ENCODE measurements at places on chromosomes 13 and 19.

- ATAC-seq: peak; percentile 69
Measured at GRCh38 chr13:43136920-43137575, 113.7 kb downstream of the DNAJC15 start.

DNA sequence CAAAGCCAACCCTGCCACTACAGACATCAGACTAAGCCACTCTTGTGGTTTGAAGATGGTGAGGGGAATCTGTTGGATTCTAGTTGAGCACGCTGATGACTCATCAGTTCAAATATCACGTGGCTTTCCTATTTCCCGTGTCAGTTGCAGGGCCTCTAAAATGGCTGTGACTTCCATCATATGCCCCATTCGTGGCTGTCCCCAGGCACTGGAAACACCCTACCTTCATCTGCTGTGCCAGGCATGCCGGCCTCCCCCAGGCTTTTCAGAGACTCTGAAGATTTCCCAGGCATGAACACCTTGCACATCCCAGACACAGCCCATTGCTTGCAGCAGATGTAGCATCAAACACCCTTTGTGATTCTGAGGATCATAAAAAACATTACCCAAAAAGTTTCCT is 659.9 kb downstream of the UQCRFS1 start:
- ATAC-seq: no peak

DNA sequence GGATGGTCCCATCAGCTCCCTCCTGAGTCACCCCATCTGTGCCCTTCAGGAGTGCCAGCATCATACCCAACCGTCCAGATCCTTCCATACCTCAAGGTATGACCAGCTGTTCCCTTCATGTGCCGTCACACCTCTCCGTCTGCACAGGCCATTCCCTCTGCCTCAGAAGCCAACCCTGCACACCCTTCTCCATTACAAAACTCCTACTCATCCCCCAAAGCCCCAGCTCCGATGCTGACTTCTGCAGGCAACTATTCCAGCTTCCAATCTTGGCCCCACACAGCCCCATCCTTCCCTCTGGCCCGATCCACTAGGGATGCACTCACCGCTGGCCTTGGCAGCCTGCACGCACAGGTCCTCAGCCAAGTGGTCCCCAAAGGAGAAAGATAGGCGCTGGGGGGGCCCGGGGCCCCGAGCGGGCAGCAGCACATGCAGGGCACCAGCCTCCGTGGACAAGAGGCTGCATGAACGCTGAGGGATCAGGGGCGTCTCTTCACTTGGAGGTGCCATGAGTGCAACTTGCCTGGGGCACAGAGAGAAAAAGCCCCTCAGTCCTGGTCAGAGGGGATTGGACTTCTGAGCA is 3.8 kb downstream of the JAK3 start:
- no peak for ATAC-seq

DNA sequence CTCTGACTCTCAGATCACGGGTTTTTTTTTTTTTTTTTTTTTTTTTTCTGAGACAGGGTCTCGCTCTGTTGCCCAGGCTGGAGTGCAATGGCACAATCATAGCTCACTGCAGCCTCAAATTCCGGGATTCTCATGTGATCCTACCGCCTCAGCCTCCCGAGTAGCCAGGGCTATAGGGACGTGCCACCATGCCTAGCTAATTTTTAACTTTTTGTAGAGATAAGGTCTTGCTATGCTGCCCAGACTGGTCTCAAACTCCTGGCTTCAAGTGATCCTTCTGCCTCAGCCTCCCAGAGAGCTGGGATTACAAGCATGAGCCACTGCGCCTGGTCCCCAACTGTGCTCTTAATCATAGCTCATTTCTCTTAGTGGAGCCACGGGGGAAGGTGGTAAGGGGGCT is 4.6 kb upstream of the GRAMD1A start:
- ATAC-seq: no peak

- no peak for ATAC-seq
Measured at GRCh38 chr13:113785051-113786010, 26.3 kb downstream of the TMEM255B start.

- peak; percentile 4 for ATAC-seq
Measured at GRCh38 chr19:2578391-2578890, 102.5 kb downstream of the GADD45B start.

GRCh38 chr19:50147462-50148423 is 15.3 kb downstream of the IZUMO2 start:
- ATAC-seq: peak; percentile 94

GRCh38 chr13:58882516-58882915 is 1251.0 kb downstream of the PCDH17 start:
- ATAC-seq: no peak

DNA sequence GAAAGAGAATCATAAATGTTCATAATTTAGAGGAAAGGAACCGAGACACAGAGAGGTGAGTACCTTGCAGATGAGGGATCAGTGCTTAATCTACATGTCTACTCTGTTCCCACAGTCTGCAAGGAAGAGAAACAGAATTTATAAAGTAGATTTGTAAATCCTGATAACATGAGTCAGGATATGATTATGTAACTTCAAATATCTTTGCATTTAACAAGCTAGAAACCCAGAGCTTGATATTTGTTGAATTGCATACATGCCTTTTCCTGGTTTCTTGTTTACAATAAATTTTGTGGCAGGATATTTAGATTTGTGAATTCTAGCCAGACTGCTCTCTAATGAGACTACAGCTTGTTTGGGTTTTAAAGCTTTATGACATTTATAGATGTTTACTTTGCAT is 219.2 kb downstream of the ENOX1 start:
- ATAC-seq: peak; percentile 81

- ATAC-seq: no peak
Measured at GRCh38 chr19:1291761-1292418, 6.2 kb downstream of the EFNA2 start.

- no peak for ATAC-seq
Measured at GRCh38 chr19:53112286-53112685, 9.1 kb upstream of the ZNF160 start.

GRCh38 chr19:39045506-39045905 is 13.2 kb upstream of the FBXO27 start:
- no peak for ATAC-seq

DNA sequence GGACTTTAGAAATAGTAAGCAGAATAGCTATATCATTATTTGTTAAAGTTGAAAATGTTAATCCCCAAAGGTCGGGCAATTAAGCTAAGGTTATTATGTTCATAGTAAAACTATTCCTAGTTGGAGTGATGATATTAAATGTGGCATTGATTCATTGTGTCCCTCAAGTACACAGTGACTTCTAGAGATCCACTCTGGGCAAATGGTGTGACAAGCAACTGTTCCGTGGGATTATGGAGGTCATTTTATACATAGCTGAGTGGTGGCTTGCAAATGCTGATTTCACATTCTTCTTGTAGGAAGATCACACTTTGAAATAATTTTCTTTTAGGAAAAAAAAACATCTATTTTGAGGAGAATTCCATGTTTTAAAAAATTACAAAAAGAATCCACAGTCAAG is 317.8 kb downstream of the ATP8A2 start:
- no peak for ATAC-seq

GRCh38 chr13:42038661-42039456 is 9.6 kb upstream of the DGKH start:
- no peak for ATAC-seq

DNA sequence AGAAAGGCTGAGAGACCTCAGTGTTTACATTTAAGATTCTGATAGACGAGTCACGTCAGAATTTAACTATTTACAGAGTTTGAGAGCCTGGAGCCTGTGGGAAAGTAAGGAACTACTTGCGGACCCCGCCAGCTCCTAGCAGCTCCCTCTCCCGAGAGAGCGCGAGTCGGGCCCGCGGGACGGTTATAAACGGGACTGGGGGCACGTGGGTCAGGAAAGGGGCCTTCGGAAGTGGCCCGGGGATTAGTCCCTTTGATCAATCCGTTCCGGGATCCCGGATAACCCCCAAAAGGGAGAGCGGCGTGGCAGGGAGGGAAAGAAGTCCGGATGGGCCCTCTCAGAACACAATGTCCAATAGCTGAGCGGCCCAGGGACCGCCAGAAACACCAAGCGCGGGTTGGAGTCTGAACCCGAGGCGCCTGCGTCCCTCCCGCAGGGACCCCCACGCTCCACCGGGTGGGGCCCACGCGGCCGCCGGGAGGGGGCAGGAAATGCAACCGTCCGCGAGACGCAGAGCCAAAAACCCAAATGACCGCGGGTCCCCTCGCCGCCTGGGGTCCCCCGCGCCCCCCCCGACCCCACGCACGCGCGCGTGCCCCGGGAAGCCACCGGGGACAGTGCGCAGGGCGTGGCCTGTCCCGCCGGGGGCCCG is 3.6 kb downstream of the ZIC5 start:
- no peak for ATAC-seq

GRCh38 chr13:103525530-103525929 is 459.3 kb upstream of the SLC10A2 start:
- ATAC-seq: no peak

- ATAC-seq: no peak
Measured at GRCh38 chr19:12821761-12822160, 12.6 kb downstream of the RTBDN start.

DNA sequence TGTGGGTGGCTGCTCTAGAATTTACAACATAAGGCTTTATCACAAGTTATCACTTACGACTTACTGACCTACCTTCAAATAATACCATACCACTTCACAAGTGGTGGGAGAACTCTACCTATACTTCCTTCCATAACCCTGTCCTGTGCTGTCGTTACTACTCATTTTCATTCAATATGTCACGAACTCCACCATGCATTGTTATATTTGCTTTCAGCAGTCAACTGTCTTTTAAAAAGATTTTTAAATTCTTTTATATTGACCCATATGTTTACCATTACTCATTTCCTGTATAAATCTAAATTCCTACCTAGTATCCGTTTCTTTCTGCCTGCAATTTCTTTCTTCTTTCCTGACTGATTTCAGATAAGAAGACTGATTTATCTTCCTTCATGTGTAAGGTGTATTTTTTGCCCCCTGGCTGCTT is 200.0 kb downstream of the KLF12 start:
- ATAC-seq: no peak

GRCh38 chr13:72643311-72643989 is 84.0 kb downstream of the MZT1 start:
- ATAC-seq: no peak

DNA sequence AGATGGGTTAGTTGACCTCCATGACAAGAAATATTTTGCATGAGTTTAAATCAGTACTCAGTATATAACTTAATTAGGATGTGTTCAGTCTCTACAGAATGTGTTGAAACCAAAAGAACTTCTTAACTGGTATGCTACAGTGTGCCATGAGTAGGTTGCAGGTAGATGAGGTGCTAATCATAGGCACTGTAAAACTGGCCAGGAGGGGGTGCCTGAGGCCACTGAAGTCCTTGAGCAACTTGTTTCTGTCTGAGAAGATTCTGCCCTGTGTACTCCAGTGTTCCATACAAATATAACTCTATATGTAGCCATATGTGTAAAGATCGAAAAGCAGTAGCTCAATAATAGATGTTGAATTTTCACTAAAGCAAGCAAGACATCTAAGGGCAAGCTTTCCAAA is 549.2 kb upstream of the KLF12 start:
- no peak for ATAC-seq

GRCh38 chr19:30656520-30657100 is 284.4 kb downstream of the ZNF536 start:
- ATAC-seq: no peak

DNA sequence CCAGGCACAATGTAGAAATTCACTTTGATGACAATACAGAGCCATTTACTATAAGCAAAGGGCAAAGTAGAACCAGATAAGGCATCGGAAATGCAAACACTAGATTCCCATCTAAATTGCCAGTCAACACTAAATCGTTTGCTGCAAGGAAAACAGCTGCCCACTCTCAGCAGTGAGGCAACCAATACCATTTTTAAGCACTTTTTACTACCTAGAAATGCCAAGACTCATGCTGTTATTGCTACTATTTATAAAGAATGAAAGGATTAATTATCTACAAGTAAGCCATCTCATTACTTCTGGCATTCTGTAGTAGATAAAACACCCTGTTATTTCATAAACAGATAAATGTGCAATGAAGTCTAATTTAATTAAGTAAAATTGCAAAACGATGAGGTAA is 422.0 kb downstream of the FGF14 start:
- no peak for ATAC-seq

- peak; percentile 14 for ATAC-seq
Measured at GRCh38 chr19:15252398-15253018, 20.3 kb upstream of the EPHX3 start.

GRCh38 chr19:7870571-7871436 is 3.4 kb downstream of the PRR36 start:
- peak; percentile 23 for ATAC-seq

DNA sequence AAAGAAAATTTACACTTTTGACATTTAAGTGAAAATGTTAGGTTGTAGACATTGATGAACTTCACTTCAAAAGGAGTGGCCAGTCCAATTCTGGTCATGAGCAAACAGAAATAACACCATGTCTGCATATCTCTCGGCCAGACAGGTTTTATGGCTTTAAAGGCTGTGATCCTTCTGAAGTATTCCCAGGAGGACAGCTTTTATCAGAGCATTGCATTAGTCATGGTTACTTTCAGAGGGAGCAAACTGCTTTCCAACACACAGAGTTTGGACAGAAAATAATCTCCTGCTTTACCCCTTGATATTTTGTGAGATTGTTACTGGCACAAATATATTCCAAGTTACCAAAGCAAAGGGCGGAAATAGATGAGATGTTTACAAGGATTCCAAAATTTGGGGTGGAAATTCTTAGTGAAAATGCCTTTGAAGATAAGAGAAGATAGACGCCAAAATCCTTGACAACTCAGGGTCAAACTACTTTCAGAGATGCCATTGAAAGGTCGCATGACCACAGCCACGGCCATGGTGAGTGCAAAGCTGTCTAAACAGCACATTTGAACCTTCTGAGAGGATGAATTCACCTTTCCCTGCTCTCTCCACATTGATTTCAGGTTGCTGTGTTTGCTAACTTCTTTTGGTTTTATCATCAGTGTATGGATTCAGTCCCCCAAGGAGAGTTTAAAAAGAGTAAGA is 584.5 kb upstream of the SGCG start:
- no peak for ATAC-seq

GRCh38 chr13:98879957-98880356 is 97.9 kb downstream of the DOCK9 start:
- no peak for ATAC-seq

DNA sequence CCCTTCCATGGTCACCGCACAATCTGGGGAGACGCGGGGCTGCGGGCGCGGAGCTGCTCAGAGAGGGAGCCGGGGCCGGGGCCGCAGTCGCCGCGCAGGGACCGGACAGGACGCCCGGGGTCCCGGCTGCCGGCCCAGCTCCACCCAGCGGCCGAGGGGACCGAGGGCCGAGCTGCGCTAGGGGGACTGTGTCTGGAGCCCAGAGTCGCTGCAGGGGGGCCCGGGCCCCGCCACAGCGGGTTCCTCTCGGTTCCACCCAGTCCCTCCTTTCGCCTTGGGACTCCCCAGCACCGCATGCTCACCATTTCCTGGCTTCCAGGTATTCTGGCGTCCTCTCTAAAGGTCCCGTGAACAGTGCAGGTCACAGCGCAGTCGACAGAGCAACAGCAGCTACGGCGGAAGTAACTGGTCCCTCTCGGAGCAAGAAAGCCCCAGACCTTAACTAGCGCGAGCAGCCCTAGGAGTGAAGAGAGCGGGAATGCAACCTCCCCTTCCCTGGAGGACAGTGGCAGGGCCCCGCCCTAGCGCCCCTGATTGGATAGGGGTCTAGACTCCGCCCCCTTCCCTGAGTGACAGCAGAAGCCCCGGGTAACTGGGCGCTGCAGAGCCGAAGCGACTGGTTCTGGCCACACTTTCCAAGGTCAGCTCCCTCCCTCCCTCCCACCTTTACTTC is at the start of gene ZNF878:
Gene ZNF878 (minus strand): TSS at position 465 of the 673 bp plus-strand sequence. CDS start 160 bp downstream, at position 305.
- peak; percentile 99 for ATAC-seq

- no peak for ATAC-seq
Measured at GRCh38 chr19:38819231-38819920, 6.6 kb upstream of the LGALS4 start.

- no peak for ATAC-seq
Measured at GRCh38 chr13:97249093-97249795, 27.1 kb downstream of the MBNL2 start.

GRCh38 chr19:3669082-3669946 is 31.0 kb downstream of the PIP5K1C start:
- no peak for ATAC-seq

Data from motor neuron (in vitro differentiated cells).